ENCODE measurements at places on chromosomes 6 and 20. TPM values are rescaled to one million over a fixed set of nuclear protein-coding genes. Genes with fewer than 3 reads are reported as not detected.

The RNF144B gene
- total RNA-seq = 0.19 TPM

- no peak overlapping the region for H3K4me3 ChIP-seq
- no peaks in the 10 kb centered on the region for H3K36me3 ChIP-seq
- no peak overlapping the region for H3K27ac ChIP-seq
- DNase-seq = no peak
- peaks cover 11% of the 10 kb centered on the region for H3K27me3 ChIP-seq
Measured at GRCh38 chr6:154314084-154314483, 42.5 kb downstream of the IPCEF1 start.

DNA sequence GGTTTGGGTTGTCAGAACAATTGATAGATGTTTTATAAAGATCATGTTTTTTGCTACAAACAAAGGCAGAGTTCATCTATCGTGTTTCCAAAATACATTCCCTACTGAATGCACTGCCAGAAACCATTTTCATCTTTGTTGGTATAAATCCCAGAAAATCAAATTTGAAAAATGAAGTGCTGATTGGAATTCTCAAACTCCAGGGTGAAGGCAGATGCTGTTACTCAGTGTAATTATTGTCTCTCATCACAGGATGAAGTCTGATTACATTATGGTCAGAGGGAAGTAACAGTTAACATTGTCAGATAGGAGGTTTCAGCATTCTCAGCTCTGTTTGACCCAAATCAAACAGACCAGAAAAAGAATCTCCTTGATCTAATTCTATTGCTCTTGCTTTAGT lies 198.4 kb upstream of the KCNK16 start:
- no peaks in the 10 kb centered on the region for H3K4me1 ChIP-seq
- no peak overlapping the region for H3K4me3 ChIP-seq
- H3K27ac ChIP-seq = no peak overlapping the region
- H3K27me3 ChIP-seq = peaks cover 10% of the 10 kb centered on the region
- DNase-seq = no peak

DNA sequence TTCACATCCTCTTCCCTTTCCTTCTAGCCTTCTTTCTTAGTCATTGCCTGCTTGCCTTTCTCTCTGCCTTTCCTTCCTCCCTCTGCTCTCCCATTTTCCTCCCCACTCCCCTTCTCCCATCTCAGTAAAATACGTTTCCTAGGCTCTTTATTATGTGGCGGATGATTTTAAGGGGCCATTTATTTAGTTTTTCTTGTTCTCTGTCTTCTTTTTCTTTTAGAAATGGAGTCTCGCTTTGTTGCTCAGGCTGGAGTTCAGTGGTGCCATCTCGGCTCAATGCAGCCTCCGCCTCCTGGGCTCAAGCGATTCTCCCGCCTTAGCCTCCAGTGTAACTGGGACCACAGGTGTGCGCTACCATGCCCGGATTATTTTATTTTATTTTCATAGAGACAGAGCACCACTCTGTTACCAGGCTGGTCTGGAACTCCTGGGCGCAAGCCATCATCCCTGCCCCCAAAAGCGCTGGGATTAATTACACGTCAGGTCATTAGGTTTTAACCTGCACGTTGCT lies 1.5 kb downstream of the MTHFD1L start:
- H3K27me3 ChIP-seq = peaks cover 7% of the 10 kb centered on the region
- H3K4me3 ChIP-seq = peak overlapping the region; percentile 98
- peaks cover 19% of the 10 kb centered on the region for H3K36me3 ChIP-seq
- H3K27ac ChIP-seq = peak overlapping the region; percentile 87
- peaks cover 24% of the 10 kb centered on the region for H3K4me1 ChIP-seq

DNA sequence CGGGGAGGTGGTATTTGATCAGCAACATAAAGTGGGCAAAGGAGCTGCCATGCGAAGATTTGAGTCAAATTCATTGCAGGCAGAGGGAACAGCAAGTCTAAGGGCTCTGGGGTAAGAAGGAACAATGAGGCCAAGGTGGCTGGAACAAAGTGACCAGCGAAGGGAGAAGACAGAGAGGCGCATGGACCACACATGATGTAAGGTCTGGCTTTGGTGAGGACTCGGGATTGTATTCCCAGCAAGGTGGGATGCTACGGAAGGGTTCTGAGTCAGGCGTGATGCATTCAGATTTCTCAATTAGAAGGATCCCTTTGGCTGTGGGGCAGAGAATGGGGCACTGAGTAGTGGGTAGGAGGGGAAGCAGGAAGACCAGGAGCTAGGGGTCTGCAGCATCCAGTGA lies 30.7 kb upstream of the CDH22 start:
- H3K27me3 ChIP-seq = peaks cover 34% of the 10 kb centered on the region
- H3K4me1 ChIP-seq = peaks cover 3% of the 10 kb centered on the region
- no peak for DNase-seq
- H3K27ac ChIP-seq = no peak overlapping the region
- no peak overlapping the region for H3K4me3 ChIP-seq

The PTPRT gene
- not detected for total RNA-seq

The BCAS4 gene
- 7.2 TPM for total RNA-seq

GRCh38 chr6:72787391-72788031 lies 165.6 kb downstream of the KCNQ5 start:
- H3K27ac ChIP-seq = no peak overlapping the region
- H3K4me1 ChIP-seq = no peaks in the 10 kb centered on the region
- no peak overlapping the region for H3K4me3 ChIP-seq
- H3K27me3 ChIP-seq = no peaks in the 10 kb centered on the region
- peak; percentile 27 for DNase-seq
- H3K36me3 ChIP-seq = no peaks in the 10 kb centered on the region

DNA sequence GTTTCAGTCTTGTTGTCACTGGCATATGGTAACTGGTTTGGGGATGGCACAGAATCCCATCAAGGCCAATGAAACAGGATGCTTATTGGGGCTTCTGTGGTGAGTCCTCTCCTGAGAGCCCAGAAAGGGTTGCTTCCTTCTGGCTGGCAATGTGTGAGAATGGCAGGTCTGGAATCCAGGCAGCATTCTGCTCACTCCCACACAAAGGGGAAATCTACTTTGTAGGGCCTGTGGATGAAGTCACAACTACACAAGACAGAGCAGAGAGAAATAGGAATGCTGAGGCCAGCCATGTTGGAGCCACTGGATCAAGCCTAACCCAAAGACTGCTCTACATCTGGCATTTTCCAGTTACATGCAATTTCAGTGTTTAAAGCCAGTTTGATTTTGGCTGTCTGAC lies 15.7 kb downstream of the PLAGL2 start:
- no peak for DNase-seq
- H3K4me3 ChIP-seq = no peak overlapping the region
- peak overlapping the region; percentile 48 for H3K27ac ChIP-seq
- no peaks in the 10 kb centered on the region for H3K27me3 ChIP-seq

The LY6G6D gene
- not detected for total RNA-seq

DNA sequence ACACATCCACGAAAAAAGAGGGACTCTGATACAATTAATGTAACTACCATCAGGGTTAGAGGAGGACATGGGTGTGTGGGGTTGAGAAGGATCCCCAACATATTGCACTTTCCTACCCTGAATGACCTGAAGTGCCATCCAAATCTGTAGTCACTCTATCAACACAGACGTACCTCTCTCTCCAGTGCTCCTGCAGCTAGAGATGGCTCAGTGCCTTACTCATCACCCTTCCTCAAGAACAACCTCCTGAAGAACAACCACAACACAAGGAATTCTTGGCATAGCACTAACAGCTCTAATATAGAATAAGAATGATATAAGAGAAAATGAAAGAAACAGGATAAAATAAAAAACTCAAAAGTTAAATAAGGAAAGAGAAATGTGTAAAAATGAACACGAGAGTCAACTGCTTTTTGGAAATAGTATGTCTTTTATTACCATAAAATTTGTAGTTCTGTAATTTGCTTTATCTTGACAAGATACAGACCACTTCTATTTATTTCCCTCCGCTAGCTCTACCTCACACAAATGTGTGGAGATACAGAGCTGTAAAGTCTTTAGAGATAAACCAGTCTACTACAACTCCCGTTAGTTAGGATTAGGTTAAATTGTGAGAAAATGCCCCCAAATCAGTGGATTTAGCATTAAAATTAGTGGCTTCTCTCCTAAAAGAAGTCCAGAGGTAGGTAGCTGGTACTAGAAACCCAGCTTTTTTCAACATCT lies 63.9 kb downstream of the REV3L start:
- no peak overlapping the region for H3K4me3 ChIP-seq
- H3K36me3 ChIP-seq = no peaks in the 10 kb centered on the region
- DNase-seq = no peak
- peaks cover 12% of the 10 kb centered on the region for H3K4me1 ChIP-seq

DNA sequence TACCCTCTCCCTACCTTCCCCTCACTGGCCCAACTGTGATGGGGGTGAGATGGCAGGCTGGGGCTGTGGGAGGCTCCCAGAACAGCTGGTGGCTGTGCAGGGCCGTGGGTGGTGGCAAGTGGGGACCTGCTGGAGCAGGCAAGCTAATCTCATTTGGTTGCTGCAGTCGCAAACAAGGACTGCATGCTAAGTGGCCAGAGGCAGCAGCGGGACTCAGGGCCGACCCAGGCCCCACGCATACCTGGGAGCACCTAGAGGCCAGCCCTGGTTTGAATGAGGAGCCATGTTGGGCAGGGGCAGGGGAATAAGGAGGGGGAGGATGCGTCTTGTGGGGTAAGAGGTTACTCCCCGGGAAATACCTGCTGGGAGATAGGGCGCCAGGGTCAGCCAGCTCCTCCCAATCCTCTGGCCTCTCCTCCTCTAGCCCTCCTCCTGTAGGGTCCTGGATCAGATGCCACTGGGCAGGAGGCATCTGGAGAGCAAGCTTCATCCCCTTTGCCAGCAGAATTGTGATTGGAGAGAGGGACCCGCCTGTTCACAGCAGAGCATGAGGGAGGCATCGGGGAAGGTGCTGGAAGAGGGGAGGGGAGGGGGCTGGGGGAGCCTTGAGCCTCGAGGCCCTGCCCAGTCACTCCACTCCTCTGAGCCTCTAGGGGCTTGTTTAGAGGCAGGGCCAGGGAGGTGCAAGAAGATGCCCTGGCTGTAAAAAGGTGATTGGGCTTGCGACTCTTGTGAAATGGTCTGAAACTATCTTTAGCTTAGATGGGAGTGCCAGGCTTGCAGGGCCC lies 24.3 kb upstream of the CDH22 start:
- H3K36me3 ChIP-seq = no peaks in the 10 kb centered on the region
- no peak for DNase-seq
- no peak overlapping the region for H3K4me3 ChIP-seq
- H3K27me3 ChIP-seq = peaks cover 11% of the 10 kb centered on the region

The UST gene
- 0.90 TPM for total RNA-seq

DNA sequence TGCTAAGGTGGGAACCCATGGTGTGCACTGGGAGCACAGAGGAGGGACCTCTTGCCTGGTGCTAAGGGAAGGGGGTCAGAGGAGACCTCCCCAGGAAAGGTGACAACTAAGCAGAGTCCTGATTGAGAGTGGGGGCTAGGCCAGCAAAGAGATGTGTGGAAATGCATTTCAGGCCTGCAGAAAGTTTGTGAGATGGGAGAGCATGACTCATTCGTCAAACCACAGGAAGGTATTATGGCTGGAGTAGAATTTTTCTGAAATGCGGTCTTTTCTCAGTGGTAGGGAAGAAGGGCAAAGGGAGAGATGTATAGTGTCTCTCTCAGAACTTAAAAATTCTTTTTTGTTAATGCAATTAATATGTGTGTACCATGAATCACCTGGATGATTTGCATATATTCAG lies 23.6 kb upstream of the EDN1 start:
- no peak for DNase-seq
- H3K27ac ChIP-seq = no peak overlapping the region
- H3K4me3 ChIP-seq = no peak overlapping the region
- H3K27me3 ChIP-seq = peaks cover 6% of the 10 kb centered on the region
- H3K36me3 ChIP-seq = peaks cover 4% of the 10 kb centered on the region

The HCRTR2 gene
- not detected for total RNA-seq

DNA sequence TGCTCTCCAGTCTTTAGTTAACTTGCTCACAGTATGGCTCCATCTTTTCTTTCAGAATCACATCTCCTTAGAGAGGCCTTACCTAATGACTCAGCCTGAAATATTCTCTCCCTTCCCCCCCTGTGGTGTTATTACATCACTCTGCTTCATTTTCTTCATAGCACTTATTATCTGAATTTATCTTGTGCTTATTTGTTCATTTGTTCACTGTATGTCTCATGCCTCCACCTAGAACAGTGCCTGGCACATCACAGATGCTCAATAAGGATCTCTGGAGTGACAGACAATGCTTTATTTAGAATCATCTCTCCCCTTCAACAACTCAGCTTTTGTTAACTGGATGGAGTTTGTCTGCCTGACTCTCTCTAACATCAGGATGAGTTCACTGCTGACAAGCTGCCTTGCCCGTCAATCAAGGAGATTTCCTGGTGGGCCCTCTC lies 96.6 kb upstream of the MAN1A1 start:
- no peak for DNase-seq
- H3K4me3 ChIP-seq = no peak overlapping the region
- peak overlapping the region; percentile 45 for H3K27ac ChIP-seq
- H3K27me3 ChIP-seq = no peaks in the 10 kb centered on the region
- H3K4me1 ChIP-seq = peaks cover 41% of the 10 kb centered on the region

DNA sequence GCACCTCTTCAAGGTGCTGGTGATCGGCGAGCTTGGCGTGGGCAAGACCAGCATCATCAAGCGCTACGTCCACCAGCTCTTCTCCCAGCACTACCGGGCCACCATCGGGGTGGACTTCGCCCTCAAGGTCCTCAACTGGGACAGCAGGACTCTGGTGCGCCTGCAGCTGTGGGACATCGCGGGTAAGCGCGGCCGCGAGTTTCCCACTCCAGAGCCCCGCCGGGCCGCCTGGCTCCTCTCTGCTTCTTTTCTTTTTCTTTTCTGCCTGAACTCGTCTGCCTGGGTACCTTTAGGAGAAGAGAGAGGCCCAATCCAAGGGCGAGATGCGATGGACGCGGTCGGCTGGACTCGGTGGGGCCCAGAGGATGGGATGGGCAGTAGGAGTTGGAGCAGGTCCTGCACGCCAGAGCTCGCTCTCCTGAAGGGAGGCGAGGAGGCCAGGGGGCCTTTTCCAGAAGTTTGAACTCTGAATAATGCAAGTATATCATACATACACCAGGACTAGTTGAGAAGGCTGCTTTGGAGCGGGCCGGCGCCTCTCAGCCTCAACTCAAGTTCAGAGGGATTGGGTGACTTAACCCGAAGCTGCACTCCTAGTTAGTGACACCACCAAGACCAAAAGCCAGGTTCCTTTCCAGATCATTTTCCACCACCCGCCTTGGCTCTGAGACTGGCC lies 445 bp downstream of the RAB32 start:
- peak overlapping the region; percentile 79 for H3K4me3 ChIP-seq
- no peaks in the 10 kb centered on the region for H3K36me3 ChIP-seq
- DNase-seq = peak; percentile 55
- peaks cover 41% of the 10 kb centered on the region for H3K27me3 ChIP-seq

DNA sequence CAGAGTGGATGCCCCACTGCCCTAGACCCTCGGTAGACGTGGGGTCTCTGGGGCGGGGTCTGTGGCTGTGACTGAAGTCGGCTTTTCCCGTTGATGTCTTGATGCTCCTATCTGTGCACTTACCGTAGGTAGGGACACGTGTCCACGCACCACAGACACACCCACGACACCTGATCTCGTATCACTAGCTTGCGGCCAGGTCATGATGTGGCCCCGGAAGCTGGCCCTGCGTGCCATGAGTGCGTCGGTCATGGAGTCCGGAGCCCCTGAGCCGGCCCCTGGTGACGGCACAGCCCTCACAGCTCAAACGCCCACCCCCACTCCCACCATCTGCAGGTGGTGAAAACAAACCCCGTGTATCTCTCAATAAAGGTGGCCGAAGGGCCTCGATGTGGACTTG lies 33.9 kb upstream of the MRGBP start:
- H3K36me3 ChIP-seq = no peaks in the 10 kb centered on the region
- peaks cover 5% of the 10 kb centered on the region for H3K27me3 ChIP-seq
- H3K4me1 ChIP-seq = no peaks in the 10 kb centered on the region
- no peak for DNase-seq
- H3K27ac ChIP-seq = no peak overlapping the region
- H3K4me3 ChIP-seq = no peak overlapping the region

The C6orf15 gene
- total RNA-seq = not detected

Measured in activated CD4-positive, alpha-beta T cell treated with anti-CD3 and anti-CD28 coated beads, Interleukin-2, amount 10 ng/mL, durations not matched to agents 24 days and 14 days (primary cell).